Cardiac septum (tissue), 1 donor: ENCODE measurements at places on chromosomes 2 and 18. TPM values are rescaled to one million over a fixed set of nuclear protein-coding genes. Genes with fewer than 3 reads are reported as not detected.

DNA sequence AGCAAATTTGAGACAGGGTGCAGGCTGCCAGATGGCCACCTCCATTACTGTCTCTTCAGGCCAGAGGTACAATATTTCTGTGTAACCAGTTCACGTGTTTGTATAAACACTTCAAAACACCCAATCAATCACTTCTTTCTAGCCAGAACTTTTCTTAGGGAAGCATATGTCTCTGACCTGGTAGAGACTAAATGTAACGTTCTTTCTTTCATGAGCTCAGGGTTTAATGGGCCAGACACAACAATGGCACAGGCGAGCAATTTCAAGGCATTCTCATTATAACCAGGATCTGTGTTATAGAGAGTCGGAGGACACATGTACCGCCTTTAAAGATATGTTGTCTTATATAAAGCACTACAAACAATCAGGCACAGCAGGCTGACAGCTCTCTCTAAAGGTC, 1846.4 kb upstream of the PIK3C3 start:
- DNase-seq: no peak

REG3A gene
- not detected for total RNA-seq

GRCh38 chr2:23314687-23315086, 70.3 kb upstream of the KLHL29 start:
- DNase-seq: no peak

- no peak for DNase-seq
These were observed 4.7 kb downstream of the MYO5B start for GRCh38 chr18:50190236-50190635.

DNA sequence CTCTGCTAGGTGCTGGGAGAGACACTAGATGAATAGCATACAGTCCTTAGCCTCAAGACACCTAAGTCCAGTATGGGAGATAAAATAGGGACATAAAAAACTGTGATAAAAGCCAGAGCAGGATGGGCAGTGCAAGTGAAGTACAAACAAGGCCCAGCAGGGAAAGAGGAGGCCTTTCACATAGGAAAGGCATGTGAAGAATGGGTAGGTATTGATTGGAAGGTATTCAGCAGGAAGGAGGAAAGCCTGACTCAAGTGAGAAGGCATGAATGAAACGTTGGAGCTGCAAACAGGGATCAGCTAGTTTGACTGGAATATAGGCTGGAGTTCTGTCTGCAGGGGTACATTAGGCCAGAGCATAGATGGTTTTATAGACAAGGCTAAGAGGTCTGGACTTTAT, 11.0 kb upstream of the CXCR4 start:
- DNase-seq: no peak

GRCh38 chr2:193518041-193518817, 1323.5 kb upstream of the TMEFF2 start:
- no peak for DNase-seq

- no peak for DNase-seq
These were observed 1392.9 kb upstream of the ACVR2A start for GRCh38 chr2:146451972-146452371.

DNA sequence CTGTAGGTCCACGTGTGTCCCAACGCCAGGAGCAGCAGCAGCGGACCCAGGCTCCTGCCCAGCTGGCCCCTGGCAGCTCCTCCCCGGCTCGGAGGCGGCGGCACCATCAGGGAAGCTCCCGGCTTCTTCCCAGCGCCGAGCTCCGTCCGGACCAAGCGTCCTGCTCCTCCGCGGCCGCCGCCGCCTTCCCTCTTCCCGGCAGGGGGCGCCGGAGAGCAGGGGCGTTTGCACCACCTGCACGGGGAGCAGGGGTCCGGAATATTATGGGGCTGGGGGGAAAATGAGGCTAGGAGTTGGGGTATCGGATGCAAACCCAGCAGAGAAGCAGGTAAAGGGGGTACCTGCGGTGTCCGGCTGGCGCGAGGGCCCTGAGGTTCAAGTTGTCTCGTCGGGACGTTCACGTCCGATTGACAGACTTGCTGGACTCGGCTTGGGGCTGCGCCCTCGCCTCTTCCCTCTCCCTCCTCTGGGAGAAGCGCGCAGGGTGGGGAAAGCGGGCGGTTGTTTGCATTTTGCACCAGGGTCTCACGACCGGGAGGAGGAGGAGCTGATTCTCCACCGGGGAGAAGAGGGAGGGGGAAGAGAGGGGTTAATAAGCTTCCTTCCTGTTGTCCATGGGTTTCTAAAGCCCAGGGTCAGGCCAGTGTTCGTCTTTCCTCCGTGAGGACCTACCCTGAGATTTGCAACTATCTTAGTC, at the start of gene CCBE1:
Gene CCBE1 (minus strand): TSS at position 188 of the 697 bp plus-strand sequence.
- no peak for DNase-seq

- peak; percentile 46 for DNase-seq
These were observed 87.7 kb downstream of the RTP5 start for GRCh38 chr2:241957276-241957675.

DNA sequence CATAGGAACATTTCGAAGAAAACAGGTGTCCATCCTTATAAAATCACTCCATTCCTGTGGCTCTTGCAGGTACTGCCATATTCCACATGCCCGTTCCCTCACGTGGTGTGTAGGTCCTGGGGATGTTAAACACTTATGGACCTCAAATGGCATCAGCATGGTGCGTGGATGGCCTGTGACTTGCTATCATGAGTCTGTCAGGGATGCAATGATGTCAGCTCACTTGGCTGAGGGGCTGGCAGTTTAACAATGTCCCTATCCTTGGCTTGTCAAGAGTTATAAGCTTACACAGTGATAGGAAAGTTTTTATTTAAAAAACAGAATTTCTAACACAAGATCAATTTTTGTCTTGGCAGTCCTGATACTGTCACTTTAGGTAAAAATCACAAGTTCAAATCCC, 28.8 kb downstream of the MAIP1 start:
- DNase-seq: no peak

DNA sequence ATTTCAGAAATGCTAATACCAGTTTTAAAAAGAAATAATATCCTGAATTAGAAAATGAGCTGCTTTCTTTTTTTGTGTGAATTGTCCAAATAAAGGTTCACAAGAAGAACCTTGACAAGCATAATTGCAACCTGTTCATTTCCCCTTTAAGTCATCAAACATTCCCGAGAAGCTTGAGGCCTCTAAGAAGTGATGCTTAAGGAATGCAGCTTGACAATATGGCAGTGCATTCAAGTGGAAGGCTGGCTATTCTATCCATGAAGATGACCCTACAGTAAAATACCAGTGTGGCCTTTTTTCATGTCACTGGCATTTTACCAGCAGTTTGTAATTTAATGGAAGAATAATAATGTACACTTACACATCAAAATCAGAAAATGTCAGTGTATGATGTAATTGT, 216.7 kb downstream of the CTNNA2 start:
- no peak for DNase-seq

FOXI3 gene
- not detected for total RNA-seq

GRCh38 chr18:9366126-9366714, 31.6 kb downstream of the TWSG1 start:
- no peak for DNase-seq

TMEM169 gene
- total RNA-seq: 0.22 TPM

DNA sequence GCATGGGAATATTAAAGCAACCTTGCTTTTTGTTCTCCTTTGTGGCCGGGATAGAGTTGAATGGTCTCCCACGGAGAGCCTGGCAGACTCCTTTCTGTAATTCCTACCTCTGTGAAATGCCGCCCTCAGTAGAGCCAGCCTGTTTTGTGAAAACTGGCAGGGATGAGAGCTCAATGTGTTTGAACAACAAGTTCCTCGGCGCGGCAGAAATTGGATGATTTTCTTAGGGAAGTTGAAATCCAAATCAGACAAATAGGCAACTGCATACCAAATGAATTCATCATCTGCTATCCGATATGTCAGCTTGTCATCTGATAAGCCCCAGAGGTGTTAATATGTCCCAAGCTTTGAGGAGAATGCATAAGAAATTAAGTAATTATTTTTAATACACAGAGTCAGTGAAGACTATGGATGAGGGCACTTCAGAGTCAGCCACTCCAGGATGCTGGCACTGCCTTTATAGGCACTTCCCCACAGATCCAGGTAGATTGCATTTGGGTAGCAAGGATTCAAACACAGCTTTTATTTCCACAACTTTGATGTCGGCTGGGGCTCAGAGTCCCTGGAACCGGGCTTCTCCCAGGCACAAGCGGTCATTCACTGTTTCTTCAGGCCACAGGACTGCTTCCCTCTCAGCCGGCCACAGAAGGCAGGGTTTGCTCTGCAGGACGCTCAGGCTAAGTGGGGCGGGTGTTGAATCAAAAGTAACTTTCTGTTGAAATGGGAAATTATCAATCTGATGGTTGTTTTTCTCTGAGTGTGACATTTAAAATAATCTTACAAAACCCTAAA, 82.8 kb upstream of the REV1 start:
- DNase-seq: no peak

- DNase-seq: no peak
These were observed 439.5 kb upstream of the ETAA1 start for GRCh38 chr2:66957677-66958076.

SLC8A1 gene
- total RNA-seq: 906 TPM

ST6GAL2 gene
- 0.38 TPM for total RNA-seq

DNA sequence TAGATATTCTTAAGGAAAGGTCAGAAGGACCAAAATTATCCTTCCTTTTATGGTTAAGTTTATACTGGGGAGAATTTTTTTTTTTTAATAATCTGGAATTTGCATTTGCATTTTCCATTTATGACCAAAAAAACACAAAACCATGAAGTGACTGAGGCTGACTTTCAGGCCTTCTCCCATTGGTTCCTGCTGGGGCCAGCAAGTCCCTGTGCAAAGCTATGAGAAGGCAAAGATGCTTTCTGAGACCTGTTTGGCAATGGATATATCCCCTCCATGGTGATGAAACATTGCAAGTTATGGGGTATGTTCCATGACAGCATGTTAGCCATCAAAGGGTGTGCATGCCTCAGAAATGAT, 60.8 kb downstream of the KIAA2012 start:
- no peak for DNase-seq

DNA sequence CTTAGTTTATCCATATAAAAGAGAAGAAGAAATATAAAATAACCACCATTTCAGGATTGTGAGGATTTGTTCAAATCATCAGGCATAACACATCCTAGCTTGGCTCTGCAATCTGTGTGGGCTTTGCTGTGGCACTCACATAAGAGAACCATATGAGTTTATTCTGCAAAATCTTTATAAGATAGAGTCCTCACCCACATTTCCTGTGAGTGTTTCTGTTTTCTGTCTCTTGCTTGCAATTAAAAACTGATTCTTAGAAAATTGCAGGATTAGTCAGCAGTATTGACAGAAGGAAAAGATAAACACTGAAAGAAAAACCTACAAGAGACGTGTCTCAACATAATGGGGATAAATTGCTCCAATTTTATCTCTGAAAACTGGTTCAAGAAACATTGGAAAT, 258.5 kb downstream of the RND3 start:
- DNase-seq: no peak

GRCh38 chr2:54845514-54845913, 122.1 kb downstream of the EML6 start:
- no peak for DNase-seq

- DNase-seq: no peak
These were observed 29.3 kb upstream of the FOXI3 start for GRCh38 chr2:88481691-88482336.

GRCh38 chr2:156379071-156379470, 46.5 kb upstream of the NR4A2 start:
- no peak for DNase-seq

DNA sequence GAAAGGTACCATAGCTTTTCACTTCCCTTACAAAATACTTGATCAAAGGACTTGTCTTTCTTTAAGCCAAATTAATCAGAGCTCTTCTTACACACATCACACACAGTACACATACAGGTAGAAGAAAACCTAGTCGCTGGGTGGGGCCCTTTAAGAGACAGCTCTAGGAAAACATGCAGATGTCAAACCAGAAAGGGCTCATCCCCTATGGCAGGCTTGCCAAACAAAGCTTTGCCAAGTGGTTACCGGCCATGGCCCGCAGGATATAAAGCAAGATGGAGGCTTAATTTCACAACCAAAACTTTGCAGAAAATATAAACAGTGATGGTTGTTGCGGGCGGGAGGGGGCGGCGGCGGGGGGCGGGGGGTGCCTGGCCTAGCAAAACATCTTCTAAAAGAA, 2156.0 kb upstream of the PIK3C3 start:
- no peak for DNase-seq

RELCH gene
- 21.0 TPM for total RNA-seq

DNA sequence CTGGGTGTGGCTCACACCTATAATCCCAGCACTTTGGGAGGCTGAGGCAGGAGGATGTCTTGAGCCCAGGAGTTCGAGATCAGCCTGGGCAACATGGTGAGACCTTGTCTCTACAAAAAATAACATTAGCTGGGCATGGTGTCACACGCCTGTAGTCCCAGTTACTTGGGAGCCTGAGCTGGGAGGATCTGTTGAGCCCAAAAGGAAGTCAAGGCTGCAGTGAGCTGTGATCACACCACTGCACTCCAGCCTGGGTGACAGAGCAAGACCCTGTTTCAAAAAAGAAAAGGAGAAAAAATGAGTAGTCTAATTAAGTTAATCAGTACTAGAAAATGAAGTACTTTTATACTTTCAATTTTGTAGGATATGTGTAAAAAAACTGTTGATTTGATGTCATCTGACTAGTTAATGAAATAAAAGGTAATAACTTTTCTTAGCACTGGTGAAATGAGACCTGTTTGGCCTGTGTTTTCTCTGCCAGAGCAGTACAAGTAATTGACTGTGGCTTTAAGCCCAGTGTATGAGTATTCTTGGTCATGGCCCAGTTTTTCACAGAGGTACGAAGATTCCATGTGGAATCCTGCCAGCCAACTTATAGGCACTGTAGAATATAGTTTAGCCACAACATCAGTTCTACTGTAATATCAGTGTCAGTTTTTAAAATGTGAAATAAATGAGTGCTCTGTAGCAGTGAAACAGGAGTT, 35.8 kb downstream of the MFSD6 start:
- DNase-seq: no peak

- DNase-seq: no peak
These were observed 302.5 kb upstream of the ACVR2A start for GRCh38 chr2:147542351-147542750.

- DNase-seq: no peak
These were observed 277.8 kb upstream of the SIX2 start for GRCh38 chr2:45287045-45287444.

DNA sequence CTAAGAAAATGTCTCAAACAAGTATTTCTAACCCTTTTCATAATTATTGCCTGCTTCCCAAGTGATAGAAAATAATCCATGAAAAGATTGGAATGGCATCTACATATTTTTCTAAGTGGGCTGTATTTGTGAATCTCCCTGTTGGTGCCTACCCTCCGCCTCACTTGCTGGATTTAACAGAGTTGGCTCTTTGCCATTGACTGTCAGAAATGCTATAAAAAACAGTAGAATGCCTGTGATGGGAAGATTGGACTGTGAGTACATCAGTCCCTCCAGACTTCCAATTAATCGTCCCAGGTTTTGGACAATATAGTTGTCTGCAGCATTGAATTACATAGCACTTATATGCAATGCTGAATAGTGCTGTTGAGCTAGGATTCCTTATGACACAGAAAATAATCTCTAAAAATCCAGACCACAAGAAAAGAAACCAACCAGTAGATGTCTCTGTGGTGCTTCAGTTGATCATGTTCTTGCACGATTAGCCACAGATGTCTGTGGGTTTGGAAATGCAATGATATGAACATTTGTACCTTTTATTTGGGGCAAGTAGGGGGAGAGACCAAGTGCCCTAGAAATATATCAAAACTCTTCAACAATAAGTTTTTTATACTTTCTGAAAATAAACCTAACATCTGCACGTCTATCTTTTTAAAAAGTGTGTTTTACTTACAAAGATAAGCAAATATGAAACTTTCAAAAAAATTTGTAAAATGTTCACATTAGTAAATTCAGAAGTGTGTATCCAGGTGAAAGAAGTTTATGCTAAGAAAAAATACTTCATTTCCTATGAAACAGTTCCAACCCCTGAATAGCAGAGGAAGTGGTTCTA, 88.5 kb downstream of the DYNAP start:
- no peak for DNase-seq

ELOA2 gene
- total RNA-seq: not detected

- DNase-seq: no peak
These were observed 1.3 kb upstream of the SCYGR3 start for GRCh38 chr2:227615906-227616305.
